BJ (cell line): ENCODE measurements at places on chromosomes 5 and 9.

DNA sequence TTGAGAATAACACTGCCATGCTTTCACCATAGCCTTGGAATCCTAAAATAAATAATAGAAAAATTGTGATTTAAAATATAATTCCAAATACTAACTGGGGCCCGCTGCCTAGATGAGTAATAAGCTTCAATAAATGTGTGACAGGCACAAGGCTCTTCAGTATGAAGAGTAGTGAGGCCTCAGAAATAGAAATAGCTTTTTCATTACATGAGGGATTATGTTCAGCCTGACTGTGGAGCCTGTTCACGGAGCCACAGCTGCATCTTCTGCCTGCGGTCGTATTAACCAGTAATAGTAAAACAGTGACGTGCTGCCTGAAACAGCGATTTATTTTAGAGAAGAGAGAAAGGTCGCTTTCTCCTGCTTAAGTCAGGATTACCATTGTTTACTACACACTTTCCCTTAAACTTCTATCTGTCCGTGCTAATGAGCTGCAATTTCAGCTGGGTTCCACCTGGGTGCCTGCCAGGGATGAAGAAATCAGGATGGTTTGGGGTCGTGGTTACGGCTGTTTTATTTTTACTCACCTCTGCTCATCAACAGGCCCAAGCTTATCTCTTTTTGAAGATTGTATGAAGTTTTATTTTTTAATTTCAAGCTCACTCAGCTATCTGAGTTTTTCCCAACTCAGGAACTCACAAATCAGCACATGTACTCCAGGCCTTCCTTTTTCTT, 284.9 kb upstream of the WWC1 start:
- no peak for DNase-seq

DNA sequence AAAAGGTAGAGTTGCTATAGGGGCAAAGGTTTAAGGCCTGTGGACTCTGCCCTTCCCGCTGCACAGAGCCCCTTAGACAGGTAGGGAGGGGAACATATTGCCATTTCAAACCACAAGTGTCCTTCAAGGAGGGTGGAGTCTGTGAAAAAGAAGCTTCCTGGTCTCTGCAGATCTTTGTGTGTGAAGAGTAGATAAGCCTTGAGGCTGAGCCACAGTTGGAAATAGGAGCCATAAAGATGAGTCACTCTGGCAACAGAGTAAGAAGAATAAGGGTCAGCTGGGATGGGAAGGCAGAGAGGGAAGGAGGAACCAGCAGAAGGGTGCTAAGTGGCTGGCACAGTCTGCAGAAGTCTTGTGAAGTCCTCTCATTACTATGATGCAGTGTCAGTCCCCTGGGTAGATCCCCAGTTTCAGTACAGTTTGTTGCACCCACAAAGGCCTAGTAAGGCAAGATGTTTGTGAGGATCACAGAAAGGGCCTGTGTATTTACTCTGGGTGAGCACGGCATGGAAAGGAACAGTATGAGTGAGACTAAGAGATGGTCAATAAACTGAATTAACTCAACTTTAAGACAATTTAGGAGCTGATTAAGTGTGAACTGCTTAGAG, 18.1 kb downstream of the GRXCR2 start:
- DNase-seq: peak; percentile 36

DNA sequence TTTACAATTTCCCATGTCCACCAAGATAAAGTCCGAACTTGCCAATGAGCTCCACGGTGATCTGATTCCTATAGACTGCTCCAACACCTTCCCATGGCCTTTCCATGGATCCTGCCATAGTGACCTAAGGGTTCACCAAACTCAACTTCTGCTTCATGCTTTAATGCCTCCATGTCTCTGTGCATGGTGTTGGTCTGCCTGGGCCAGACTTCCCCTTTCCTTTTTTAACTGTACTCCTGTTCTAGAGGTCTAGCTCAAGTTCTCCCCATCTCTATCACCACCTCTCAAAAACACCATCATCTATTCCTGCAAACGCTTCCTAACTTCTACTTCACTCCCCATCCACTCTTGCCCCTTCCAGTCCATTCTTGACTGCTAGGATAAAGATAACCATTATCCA, 14.8 kb upstream of the SMARCA2 start:
- no peak for DNase-seq

DNA sequence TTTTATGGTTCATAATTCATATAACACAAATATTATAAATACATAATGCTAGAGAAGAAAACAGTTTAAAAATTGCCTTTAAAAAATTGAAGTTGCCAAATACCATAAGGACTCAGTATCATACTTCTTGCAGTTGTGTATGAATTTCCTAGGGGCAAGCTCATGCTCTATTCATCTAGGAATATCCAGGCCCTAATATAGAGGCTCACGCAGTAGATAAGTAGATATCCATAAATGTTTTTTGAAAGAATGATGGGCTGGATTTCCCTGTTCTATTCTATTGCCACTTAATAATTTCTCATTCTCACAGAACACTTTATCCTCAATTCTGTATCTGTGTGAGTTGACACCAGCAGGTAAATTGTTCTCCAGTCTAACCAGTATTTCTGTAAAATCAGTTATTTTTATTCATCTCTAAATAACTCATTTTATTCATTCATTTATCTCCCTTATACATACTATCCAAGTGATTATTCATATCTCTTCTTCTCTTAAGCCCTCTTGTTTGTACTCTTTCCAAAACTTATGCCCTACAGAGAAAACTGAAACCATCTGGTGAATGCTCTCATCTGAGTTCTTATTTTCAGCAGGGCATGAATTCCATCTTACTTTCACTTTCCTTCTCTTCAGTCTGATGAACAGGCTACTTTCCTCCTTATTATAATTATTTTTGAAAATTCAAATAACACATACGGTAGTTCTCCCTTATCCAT, 97.1 kb downstream of the SLC44A1 start:
- peak; percentile 9 for DNase-seq

- DNase-seq: no peak
Measured at GRCh38 chr9:69532396-69532795, 139.8 kb downstream of the APBA1 start.

DNA sequence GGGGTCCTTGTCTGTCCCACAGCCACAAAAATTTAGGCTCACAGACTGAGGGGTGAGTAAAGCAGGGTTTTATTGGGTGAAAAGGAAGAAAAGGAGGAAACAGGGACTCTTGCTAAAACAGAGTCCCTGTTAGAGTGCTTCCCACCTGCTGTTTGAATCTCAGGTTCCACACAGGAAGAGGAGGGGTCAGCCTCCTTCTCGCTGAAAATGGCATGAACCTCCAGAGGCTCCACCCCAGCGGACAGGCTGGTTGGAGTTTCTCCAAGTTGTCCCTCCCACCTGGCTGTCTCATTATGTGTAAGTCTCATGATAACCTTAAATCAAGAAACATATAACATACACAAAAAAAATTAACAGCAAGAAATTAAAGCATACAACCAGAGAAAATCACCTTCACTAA, 28.3 kb upstream of the UHRF2 start:
- no peak for DNase-seq

- no peak for DNase-seq
Measured at GRCh38 chr9:35909687-35910612, 660 bp downstream of the SPAAR start.

DNA sequence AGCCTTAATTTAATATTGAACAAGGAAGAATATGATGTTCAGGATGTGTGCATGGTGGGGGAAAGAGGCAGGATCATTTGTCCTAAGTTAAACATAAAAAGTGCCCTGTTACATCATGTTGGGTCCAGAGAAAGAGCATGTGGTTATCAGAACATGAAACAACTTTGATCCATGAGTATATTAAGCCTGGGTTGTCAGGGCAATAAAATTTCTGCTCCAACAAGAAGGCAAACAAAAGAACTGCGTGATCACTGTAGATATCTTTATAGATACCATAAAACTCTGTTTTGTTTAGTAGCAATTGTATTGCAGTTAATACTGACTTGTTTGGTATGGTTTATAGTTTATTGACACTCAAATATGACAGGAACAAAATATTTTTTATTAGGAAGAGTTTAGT, 35.2 kb downstream of the PCA3 start:
- no peak for DNase-seq

DNA sequence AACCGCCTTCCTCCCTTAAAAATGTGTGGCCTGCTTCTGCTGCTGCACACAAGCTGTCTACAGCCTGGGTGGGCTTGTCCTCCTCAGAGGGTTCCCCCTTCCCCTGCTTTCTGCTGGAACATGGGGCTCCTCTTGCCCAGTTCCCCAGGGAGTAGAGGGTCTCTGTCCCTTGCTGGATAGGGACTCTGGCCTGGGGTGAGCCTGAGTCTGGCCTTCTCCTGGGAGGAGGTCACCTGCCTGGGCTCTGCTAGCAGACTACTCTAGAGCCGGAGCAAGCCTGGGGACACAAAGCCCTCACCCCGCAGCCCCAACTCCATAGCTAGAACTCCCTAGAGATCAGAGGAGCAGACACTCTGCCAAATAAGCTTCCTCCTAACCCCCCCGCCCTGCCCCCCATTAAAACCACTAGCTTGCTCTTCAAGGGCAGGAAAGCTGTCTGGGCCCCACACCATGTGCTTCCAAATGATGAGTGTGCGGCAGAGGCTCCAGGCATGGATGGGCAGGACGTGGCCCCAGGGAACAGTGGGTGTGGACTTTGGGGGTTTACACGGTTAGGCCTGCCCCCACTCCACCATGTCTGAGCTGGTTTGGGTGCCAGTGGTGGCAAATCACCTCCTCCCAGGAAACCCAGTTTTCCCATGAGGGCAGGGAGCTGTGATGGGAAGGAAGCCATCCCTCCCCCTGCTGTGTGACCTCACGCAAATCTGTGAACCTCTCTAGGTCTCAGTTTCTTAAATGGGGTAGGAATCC, 10.0 kb downstream of the TCF7 start:
- DNase-seq: no peak

DNA sequence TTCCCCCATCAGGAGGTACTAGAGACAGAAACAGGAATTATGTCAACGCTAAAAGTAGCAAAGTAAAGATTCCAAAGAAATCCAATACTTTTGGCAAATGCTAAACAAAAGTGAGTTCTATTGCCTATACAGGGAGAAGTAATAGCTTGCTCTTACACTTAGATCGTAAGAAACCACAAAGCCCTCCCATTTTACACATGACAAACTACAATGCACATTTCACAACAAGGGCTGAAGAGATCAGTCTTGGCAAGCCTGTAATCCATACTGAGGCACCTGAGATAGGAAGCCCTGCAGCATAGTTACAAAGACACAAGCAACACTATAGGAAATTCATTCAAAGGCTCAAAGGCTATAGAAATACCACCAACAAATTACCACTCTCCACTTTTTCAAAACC, 7.7 kb downstream of the HNRNPK start:
- no peak for DNase-seq

DNA sequence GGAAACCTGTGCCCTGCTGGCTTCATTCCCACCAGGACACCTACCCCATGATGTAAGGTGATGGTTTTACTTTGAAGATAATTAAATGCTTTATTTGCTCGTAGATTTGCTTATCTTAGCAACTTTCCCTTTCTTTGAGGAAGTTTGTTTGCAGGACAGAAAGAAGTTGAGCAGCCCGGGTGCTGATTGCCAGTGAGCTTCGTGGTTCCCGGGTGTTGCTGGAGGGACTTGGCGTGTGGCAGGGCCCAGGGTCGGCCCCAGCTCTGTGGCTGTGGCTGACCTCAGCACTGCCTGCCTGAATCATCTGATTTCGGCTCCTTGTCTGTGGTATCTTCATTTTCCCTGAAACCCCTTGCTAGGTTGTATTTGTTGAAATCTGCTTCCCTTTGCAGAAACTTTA, 8.7 kb downstream of the POMT1 start:
- DNase-seq: no peak

DNA sequence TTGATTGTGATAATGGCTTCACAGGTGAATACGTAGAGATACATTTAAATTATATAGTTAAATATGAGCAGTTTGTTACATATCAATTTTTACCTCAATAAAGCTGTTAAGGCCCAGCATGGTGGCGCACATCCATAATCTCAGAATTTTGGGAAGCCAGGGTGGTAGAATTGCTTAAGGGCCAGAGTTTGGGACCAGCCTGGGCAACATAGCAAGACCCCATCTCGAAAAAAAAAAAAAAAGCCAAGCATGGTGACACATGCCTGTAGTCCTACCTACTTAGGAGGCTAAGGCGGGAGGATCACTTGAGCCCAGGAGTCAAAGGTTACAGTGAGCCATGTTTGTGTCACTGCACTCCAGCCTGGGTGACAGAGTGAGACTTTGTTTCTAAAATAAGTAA, 138.7 kb upstream of the TMEM161B start:
- DNase-seq: no peak

- no peak for DNase-seq
Measured at GRCh38 chr5:128965638-128966302, 482 bp downstream of the SLC27A6 start.

DNA sequence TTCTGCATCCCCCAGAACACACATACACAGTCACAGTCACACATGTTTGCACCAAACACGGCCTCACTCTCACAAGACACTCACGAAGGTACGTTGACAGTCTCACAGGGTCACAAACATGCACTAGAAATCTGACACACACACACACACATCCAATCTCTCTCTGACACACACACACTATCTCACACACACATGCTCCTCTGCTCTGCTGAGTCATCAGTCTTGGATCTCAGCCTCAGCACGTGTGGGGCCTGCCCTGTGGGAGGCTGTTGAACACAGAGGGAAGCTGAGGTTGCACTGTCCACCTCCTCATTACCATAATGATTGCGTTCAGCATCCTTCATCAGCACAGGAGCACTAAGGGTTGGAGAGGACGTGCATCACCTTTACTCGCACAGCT, 188.8 kb downstream of the MTRR start:
- DNase-seq: no peak
